Stimulated activated CD8-positive, alpha-beta memory T cell treated with anti-CD3 and anti-CD28 coated beads, Interleukin-7, amount 100 ng/mL, for 4 hours (primary cell): ENCODE measurements at places on chromosomes 3 and 15.
A peak's percentile ranks its signal among the peaks of the same experiment; 100 is the strongest.

GRCh38 chr3:139639662-139640061 lies 38.1 kb downstream of the NMNAT3 start:
- DNase-seq: no peak

DNA sequence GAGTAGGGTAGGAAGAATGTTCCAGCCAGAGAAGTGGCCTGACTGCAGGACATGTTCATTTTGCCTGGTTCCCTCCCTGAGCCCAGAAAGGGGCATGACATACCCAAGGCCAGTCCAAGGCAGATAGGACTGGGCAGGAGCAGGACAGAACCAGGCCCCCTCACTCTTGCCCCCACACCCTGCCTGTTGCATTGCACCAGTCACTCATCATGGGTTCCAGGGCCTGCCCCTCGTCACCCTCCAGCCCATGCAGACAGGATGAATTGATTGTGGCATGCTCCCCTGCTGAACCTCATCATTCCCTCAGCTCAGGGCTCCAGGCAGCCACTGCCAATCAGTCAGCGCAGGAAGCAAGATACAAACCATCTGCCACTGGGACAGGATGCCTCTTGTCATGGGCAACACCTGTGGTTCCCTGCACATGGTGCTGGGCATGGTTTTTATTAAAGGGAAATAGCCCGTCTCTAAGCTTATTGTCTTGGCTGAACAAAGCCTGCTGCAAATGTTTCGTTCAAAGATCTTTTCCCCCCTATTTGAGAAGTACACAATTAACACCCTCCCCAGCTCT lies 48.9 kb downstream of the RASGRF1 start:
- no peak for DNase-seq

DNA sequence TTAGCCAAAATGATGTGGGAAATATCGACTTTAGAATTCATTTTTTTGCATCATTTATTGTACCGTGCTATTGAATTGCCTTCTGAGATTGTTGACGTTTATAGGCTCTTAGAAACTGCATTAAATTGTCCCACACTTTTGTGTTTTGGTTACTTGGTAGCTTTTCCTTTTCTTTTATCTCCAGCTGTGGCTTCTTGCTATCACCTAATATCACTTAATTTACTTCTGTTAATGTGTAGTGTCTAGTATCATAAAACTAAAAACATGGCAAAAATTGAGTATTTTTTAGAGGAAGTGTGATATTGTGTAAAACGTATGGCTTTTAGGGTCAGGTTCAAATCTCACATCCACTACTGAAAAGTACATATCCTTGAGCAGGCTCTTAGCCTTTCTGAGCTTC lies 11.2 kb downstream of the TMOD3 start:
- DNase-seq: no peak

DNA sequence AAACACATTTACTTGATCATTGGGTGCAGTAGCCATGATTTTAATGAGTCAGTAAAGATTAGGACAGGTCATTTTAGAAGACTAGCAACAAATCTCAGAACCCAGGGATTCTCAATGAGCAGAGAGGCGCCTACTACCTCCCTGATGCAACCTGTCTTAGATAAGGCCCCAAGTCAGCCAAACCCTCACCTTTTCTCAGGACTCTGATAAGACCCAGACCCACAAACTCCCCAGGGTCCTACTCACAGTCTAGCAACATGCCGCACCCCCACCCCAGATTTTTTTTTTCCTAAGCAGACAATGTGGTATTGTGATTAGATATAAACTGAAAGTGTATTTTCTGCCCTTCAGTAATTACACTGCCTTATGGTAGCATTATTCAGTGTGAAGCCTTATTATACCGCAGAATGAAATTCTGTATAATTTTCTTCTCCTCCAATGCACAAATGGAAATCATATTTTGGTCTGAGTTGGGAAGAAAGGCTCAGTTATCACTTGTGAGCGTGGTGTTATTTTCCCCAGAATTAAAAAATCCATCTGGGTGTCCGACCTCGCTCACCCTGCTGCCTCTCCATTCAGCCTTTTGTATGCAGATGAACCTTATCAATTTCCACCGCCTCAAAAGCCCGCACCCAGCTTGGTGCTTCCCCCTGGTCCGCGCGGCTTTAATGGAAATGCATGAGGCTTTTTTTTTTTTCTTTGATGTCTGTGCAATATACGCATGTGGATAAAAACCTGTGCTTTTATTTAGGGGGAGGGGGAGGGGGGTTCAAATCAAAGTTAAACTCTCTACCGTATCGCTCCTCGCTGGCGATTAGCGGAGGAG lies 122.0 kb upstream of the SOX14 start:
- no peak for DNase-seq

GRCh38 chr15:65620833-65621232 lies 905 bp upstream of the SLC24A1 start:
- DNase-seq: no peak

GRCh38 chr3:31265646-31266428 lies 266.9 kb upstream of the STT3B start:
- DNase-seq: no peak

DNA sequence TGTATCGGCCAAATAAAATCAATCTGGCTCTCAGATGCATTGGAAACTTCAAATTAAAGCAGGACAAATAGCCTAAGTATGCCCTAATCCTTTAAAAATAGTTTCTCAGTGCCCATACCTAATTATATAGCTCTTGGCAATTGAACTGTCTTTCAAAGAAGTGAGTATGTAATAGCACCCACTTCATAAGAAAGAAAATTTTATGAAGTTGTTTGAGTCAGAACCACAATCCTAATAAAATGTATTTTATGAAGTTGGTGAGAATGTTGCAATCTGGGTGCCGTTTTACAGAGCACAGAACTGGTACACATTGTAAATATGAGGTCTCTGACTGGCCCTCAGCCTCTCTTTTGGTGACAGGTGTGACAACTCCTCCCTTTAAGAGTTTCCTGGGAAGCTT lies 45.4 kb downstream of the EPHB1 start:
- DNase-seq: no peak

GRCh38 chr15:89195836-89196235 lies 25.5 kb downstream of the RLBP1 start:
- no peak for DNase-seq

DNA sequence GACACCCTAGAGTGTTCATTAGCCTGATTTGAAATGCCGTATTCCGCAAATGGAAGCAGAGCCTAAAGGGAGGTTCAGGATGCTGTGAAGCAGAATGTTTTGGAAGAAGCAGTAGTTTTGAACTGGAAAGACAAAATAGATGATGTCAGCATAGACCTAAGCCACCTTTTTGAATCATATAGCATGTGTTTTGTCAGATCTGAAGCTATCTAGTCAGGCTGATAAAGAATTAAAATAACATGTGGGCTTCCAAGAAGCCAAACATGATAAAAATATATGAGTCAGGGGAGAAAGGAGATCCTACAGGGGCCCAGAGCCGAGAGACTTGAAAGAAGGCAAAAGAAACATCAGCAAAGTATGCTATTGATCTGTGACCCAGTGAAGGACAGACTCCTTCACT lies 47.2 kb upstream of the RASA2 start:
- DNase-seq: no peak

GRCh38 chr15:57306161-57306943 lies 70.0 kb upstream of the CGNL1 start:
- peak; percentile 52 for DNase-seq

DNA sequence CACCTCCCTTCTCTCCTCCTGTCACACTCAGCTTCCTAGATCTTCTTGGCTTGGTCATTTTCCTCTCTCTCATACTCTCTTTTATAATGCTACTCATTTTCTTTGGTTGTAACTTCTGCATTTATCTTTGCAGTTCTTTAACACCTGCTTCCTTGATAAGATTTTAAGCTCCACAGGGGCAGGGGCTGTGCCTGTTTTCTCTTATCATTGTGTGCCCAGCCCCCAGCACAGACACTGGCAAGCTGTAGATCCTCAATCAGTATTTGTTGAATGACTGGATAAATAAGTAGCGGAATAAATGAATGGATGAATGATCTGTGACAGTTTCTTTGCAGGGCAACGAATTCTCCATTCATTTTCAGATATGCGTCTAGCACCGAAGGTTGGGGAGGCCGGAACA lies 64.3 kb upstream of the MEX3B start:
- no peak for DNase-seq

DNA sequence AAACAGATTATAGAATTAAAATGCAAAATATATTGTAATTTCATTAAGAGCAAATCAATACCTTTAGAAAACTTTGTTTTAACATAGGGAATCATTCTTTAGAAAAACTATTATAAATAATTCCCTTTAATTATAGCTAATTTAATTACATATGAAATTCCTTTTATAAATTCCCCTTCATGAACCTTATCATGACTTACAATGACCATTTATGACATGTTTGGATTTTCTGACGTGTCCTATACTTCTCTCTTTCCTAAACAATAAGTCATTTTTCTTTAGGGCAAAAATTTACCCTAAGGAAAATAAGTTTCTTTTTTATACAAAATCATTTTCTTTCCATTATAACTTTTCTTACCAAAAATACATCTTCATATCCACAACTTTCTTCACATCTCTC lies 37.8 kb downstream of the PRR20G start:
- DNase-seq: no peak

- DNase-seq: no peak
Measured at GRCh38 chr15:48096813-48097212, 24.0 kb upstream of the SLC24A5 start.

DNA sequence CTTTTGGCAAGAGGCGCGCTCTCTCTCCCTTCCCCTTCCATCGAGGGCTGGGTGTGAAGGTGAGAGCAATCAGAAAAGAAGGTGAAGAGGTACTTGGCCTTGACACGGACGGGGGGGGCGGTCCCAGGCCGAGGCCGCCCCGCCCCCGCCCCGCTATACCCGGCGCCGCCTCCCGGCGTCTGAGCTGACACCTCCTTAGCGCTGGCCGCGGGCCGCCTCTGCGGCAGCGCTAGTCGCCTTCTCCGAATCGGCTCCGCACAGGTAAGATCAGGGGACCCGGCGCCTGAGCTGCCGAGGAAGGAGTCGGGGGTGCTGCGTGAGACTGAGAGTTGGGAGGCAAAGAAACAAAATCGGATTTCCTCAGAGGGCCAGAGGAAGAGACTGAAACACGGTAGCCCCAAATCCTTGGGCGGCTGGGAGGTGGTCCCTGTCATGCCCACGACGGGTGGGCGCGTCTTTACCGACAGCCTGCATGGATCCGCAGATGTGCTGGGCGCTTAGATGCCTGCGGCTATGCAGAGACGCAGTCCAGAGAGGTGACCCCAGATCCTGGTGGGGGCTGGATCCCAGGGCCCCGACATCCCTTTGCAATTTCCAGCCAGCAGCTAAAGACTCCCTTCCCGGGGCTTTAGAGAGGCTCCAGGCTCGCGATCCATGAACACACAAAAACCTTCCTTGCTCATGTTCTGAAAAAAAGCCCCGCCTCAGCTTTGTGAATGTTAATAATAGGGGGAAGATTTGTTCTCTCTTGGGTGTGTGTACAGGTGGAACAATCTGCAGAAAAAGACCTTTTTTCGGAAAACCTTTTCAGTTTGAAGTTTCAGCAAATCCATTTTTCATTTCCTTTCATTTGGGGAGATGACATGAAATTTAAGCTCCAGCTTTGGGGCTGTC lies at the start of gene ENTPD3:
Gene ENTPD3, plus strand, starts transcription at position 184 of the 894 bp plus-strand sequence. CDS start 874 bp downstream, outside the sequence.
- no peak for DNase-seq

DNA sequence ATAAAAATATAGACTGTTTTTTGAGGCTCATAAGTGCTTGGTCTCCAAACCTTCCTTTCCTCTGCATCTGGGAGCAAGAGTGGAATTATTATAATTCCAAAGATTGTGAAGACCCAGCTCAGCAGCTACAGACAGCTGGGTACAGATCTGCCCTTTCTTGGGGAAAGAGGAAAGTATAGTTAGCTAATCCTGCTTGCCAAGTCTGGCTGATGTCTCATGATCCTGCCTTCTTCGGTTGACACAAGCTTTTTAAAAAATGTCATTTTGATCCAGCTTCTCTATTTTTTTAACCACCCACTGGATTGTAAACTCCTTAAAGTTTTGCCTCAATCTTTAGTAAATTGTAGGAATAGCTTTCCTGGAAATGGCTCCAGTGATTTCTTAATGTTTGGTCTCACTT lies 181.1 kb downstream of the LRTM1 start:
- no peak for DNase-seq

DNA sequence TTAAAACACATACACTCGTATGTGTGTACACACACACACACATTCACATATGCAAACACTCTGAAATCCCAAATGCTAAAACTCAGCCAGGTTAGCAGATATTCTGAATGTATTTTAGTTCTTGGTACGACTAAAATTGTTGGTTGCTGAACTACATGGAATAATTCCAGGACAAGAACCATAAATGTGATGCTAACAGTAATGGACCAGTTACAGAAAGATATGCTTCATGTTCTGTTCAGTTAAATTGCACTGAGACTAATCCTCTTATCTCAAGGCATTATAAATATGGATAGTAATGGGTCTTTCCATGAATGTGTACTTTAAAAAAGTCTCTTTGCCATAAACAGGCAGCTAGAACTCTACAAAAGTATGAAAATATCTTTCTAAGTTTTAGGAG lies 113.3 kb downstream of the FRMD4B start:
- no peak for DNase-seq

DNA sequence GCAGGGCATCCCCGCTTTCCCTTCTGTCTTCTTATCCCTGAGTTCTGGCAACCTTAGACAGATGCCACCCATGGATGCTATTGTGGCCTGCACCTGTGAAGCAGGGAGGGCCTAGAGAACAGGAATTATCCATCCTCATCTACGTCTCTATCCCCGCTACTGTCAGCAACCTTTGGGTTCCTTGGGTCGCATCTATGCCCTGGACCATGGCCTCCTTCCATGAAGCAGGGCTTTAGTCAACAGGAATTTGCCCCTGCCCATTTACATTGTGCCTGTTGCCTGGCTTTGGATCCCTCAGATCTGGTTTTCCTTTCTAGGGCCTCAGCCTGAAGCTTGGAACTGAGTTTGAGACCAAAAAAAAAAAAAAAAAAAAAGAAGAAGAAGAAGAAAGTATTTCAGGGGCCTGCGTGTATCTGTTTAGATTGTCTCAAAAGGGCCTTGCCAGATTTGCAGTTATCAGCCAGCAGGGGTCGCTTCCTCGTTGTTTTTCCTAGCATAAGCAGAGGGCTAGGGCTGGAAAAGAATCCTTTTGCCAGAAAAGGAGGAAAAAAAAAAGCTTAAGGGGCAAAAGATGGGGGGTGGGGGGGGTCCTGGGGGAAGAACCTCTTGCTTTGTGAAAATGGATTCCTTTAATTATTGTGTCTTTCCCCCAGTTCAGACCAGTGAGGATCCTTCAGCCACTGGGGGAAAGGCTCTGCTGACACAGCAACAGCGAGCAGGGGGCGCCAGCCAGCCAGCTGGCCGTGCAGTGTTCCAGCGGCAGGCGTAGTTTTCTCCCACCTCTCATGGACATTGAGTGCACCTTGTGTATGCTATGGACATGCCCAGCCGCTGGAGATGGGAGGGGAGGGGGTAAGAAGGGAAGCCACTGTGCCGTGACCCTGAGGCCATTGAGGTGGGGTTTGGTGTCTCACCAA lies 65.7 kb upstream of the ALDH1L1 start:
- no peak for DNase-seq
